ENCODE measurements at places on chromosomes 2 and 18. TPM values are rescaled to one million over a fixed set of nuclear protein-coding genes. Genes with fewer than 3 reads are reported as not detected.

DNA sequence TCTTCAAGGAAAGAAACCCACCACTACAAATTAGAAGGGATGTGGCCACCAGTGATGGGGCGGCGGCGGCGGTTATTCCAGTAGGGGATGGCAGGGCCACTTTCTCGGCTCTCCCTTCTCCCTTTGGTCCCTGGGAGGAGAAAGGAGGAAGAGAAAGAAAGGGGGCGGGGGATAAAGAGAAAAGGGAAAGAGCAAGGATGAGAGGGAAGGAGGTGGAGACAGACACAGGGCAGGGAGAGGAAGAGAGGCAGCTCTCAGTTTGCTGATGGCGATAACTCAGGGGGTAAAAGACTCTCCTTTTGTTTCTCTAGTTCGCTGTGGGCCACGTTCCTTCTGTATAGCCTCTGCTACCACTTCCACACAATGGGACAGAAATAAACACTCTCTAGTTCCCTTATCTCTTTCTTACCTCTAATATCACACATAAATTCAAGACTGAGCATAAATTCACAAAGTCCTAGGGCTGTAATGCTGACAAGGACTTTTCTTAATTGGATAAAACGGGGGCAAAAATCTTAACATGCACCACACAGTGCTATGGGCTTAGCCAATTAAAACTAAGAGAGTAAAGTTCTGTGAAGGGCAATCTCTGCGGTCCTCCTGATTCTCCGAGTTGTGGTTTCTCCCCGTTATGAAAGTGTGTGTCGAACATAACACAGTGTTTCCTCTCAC lies 14.6 kb downstream of the SFT2D3 start:
- H3K27ac ChIP-seq, result no peak overlapping the region
- no peak overlapping the region for H3K4me3 ChIP-seq
- H3K4me1 ChIP-seq, result peaks cover under 1% of the 10 kb centered on the region
- DNase-seq, result no peak

CLEC4F gene
- total RNA-seq, result not detected

DNA sequence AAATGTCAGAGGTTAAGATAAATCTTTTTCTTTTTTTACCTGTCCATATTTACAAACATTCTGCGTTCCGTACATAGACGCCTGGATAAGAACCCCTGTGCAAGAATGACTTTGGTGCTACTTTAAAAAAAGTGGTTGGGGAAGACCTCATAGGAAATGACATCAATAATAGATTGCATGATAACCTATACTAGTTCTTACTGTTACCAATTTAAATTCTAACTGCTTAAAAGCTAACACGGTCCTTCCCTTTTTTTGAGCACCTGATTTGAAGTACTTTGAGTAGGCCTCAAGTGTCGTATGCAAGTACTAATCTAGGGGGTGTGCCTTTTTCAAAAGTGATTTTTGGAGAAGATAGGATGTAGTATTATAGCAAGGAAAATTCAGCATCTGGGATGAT lies 2.1 kb downstream of the SLC39A10 start:
- H3K27ac ChIP-seq, result no peak overlapping the region
- no peak overlapping the region for H3K4me3 ChIP-seq
- H3K27me3 ChIP-seq, result no peaks in the 10 kb centered on the region
- H3K36me3 ChIP-seq, result peaks cover 21% of the 10 kb centered on the region

DNA sequence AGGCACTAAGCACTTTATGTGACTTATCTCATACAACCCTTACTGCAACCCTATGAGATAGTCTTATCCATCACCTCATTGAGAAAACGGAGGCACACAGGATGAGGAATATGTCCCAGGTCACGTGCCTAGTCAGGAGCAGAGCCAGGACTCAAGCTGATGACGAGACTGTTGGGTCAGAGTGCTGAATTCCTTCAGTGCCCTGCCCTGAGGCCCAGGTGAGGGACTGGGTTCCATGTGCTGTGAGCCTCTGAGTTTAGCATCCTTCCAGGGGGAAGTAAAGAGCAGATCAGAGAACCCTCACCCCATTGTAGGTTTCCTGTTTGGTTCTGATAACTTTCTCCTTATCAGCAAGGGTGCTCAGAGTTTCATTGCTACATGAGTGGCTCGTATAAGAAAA lies 11.7 kb upstream of the EDAR start:
- DNase-seq, result no peak
- H3K27me3 ChIP-seq, result no peaks in the 10 kb centered on the region
- H3K27ac ChIP-seq, result no peak overlapping the region

RAB17 gene
- 0.28 TPM for total RNA-seq

GALNT5 gene
- 1.7 TPM for total RNA-seq

- DNase-seq, result no peak
- H3K36me3 ChIP-seq, result no peaks in the 10 kb centered on the region
Observed at GRCh38 chr2:100720445-100720844, 99.5 kb upstream of the NPAS2 start.

- H3K27me3 ChIP-seq, result no peaks in the 10 kb centered on the region
- H3K27ac ChIP-seq, result no peak within 1 kb of the TSS
- peak within 1 kb of the TSS; percentile 10 for H3K4me3 ChIP-seq
- no peak for DNase-seq
- no peaks in the 10 kb centered on the region for H3K36me3 ChIP-seq
- H3K4me1 ChIP-seq, result no peaks in the 10 kb centered on the region
Observed at GRCh38 chr2:102186791-102187495, at the start of gene IL1RL2. TSS of gene IL1RL2 (plus strand) at chr2:102187023. CDS start at chr2:102187868, 845 bp downstream.

CD8B2 gene
- total RNA-seq, result not detected

DNA sequence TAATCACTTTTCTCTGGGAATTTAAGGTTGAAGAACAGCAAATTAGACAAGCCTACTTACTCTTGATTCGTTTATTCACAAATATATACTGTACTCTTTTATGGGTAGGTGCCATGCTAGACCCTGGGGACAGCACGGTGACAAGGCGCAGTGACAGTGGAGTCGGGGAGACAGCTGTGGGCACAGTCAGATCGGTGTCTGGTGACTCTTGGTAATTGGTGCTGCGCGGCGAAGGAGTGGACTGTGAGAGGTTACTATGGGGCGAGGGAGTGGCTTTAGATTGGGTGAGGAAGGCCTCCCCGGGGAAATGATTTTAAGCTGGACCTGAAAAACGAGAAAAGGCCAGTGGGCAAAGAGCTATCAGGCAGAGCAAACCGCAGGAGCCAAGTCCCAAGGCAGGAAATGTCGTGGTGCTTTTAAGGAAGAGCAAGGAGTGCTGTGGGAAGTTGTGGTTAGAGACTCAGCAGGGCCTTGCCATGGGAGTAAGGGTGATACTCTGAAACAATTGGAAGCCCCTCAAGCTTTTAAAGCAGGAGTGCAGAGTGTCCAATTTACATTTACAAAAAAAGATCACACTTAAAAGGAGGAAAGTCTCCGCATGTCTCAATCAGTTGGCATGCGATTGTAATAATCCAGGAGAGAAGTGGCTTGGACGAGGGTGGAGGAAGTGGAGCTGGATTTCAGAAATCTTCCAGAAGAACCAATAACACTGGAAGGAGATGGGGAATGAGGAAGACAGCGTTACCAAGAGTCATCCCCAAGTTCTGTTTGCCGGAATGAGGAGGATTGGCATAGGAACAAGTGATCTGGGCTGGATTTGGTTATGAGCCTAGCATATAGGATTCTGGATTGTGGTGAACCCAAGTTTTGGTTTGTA lies 36.1 kb upstream of the TXNDC2 start:
- no peak overlapping the region for H3K27ac ChIP-seq
- H3K27me3 ChIP-seq, result no peaks in the 10 kb centered on the region
- H3K4me1 ChIP-seq, result peaks cover 16% of the 10 kb centered on the region
- H3K36me3 ChIP-seq, result peaks cover 29% of the 10 kb centered on the region
- H3K4me3 ChIP-seq, result no peak overlapping the region
- no peak for DNase-seq

GRCh38 chr18:50320719-50321118 lies 33.2 kb upstream of the CXXC1 start:
- H3K4me3 ChIP-seq, result no peak overlapping the region
- no peaks in the 10 kb centered on the region for H3K36me3 ChIP-seq
- no peaks in the 10 kb centered on the region for H3K4me1 ChIP-seq
- H3K27me3 ChIP-seq, result peaks cover 27% of the 10 kb centered on the region
- H3K27ac ChIP-seq, result no peak overlapping the region

KHK gene
- total RNA-seq, result 0.11 TPM

GRCh38 chr18:45046961-45047360 lies 366.3 kb downstream of the SETBP1 start:
- H3K36me3 ChIP-seq, result no peaks in the 10 kb centered on the region
- DNase-seq, result no peak
- H3K27me3 ChIP-seq, result no peaks in the 10 kb centered on the region

B3GNT7 gene
- not detected for total RNA-seq

- H3K4me1 ChIP-seq, result 0 out of 2 replicates have a peak, but pooled peaks cover 3% of the 10 kb centered on the region
- no peaks in the 10 kb centered on the region for H3K36me3 ChIP-seq
- no peak overlapping the region for H3K4me3 ChIP-seq
- H3K27me3 ChIP-seq, result no peaks in the 10 kb centered on the region
- H3K27ac ChIP-seq, result no peak overlapping the region
Observed at GRCh38 chr2:21821672-21822227, 698.0 kb downstream of the TDRD15 start.

TIA1 gene
- 54.7 TPM for total RNA-seq

- no peak for DNase-seq
- peaks cover 41% of the 10 kb centered on the region for H3K4me1 ChIP-seq
- H3K4me3 ChIP-seq, result no peak overlapping the region
- no peaks in the 10 kb centered on the region for H3K36me3 ChIP-seq
- H3K27me3 ChIP-seq, result no peaks in the 10 kb centered on the region
Observed at GRCh38 chr2:12819721-12820120, 103.0 kb downstream of the TRIB2 start.

DNA sequence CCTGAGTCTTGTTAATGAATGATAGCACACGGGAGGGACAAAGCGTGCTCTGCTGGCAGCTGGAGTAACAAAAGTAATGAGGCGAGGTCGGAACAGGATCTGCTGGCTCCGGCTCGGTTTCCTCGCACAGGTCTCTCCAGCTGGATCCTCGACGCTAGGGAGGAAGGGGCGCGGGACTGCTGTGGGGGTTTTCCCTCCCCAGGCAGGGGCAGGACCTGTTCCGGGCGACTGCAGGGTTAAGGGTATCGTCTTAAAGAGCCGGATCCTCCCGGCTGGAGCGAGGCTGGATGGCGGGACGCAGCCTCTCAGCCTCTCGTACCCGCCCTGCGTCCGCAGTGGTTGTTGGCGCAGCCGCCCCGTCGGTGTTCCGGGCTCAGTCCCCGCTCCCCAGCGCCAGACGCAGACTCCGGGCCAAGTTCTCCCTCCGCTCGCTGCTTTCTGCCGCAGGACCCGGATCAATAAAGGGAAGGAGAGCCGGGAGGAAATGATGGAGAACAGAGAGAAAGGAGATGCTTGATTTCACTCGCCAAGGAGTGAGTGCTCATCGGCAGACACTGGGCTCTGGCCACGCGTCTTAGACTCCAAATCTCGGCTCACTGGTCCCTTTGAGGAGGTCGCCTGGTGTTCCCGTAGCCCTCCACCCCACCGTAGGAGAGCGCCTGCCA lies 1.1 kb upstream of the LIPG start:
- H3K36me3 ChIP-seq, result no peaks in the 10 kb centered on the region
- peak overlapping the region; percentile 15 for H3K4me3 ChIP-seq
- H3K4me1 ChIP-seq, result peaks cover 33% of the 10 kb centered on the region
- peaks cover 25% of the 10 kb centered on the region for H3K27me3 ChIP-seq

ASB18 gene
- total RNA-seq, result 1.1 TPM

DNA sequence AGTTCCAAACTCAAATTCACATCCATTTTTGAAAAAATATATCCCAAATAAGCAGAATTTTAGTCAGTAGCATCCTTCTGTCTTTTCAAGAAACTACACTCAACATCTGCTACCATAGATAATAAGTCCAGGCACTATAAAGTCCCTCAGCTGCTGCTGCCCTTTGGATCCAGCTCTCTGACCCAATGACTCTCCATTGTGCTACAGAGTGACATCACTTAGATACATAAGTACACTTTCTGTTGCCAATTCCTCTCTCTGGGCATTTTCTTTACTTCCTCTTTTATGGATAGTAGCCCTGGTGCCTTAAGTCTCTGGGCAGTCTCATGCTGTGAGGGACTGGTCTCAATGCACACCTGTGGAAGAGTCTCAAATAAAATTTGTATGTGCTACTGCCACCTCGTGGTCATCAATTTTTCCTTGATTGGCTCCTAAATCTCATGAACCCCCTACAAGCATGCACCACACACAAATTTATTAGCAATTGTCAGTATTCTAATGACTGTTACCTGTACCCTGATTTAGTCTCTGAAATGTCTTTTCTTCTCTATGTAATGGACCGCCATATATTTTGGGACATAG lies 219.2 kb downstream of the LRP1B start:
- H3K27me3 ChIP-seq, result no peaks in the 10 kb centered on the region
- H3K36me3 ChIP-seq, result no peaks in the 10 kb centered on the region
- H3K4me3 ChIP-seq, result no peak overlapping the region
- no peak overlapping the region for H3K27ac ChIP-seq
- DNase-seq, result no peak
- no peaks in the 10 kb centered on the region for H3K4me1 ChIP-seq

- H3K36me3 ChIP-seq, result no peaks in the 10 kb centered on the region
- H3K4me1 ChIP-seq, result peaks cover 12% of the 10 kb centered on the region
- no peak overlapping the region for H3K4me3 ChIP-seq
- no peak for DNase-seq
- H3K27ac ChIP-seq, result no peak overlapping the region
Observed at GRCh38 chr2:170822290-170823087, 5.8 kb downstream of the GAD1 start.

DNA sequence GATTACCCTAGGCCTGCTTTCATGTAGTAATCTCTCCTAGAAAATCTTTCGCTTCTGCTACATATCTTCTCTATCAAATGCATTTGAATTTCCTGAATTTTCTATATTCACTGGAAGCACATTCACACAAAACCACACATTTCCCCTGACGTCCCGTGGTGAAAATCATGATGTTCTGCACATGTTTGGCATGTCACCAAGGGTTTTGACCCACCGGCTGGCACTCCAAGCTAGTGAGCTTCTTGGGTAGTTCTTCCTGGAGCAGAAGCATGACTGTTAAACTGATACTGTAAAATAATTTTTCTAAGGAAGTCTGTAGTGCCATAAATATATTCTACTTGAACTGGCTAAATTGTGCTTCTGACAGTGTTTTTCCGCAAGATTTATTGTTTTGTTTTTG lies 510.1 kb upstream of the SLC8A1 start:
- no peak for DNase-seq
- no peaks in the 10 kb centered on the region for H3K36me3 ChIP-seq
- no peak overlapping the region for H3K27ac ChIP-seq
- no peak overlapping the region for H3K4me3 ChIP-seq
- H3K4me1 ChIP-seq, result no peaks in the 10 kb centered on the region
- no peaks in the 10 kb centered on the region for H3K27me3 ChIP-seq
